ENCODE measurements at places on chromosomes 6 and 20.

- DNase-seq = no peak
These were observed 331.3 kb downstream of the KIF16B start for GRCh38 chr20:16241911-16242310.

- DNase-seq = no peak
These were observed 226.8 kb upstream of the HS3ST5 start for GRCh38 chr6:114569669-114570068.

DNA sequence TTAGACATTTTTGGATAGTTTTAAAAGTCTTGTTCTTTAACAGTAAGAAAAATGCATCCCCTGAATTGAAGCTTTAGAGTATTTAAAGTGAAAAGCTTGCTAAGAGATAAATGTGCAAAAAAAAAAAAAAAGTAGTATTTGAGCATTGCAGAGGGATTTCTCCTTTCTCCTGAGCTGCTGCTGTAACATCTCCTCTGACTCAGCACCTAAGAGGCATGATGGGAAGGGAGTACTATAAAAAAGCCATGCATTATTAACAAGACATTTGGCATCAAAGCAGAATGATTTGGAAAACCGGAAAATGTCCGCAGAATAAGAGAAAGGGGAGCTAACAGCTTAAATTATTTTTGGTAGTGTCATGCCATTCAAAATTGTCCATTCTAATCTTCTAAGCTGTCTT lies 27.9 kb downstream of the B4GALT5 start:
- DNase-seq = no peak

- no peak for DNase-seq
These were observed 77.9 kb upstream of the RALY start for GRCh38 chr20:33915726-33916331.

GRCh38 chr20:23643659-23644058 lies 5.9 kb upstream of the CST3 start:
- no peak for DNase-seq

DNA sequence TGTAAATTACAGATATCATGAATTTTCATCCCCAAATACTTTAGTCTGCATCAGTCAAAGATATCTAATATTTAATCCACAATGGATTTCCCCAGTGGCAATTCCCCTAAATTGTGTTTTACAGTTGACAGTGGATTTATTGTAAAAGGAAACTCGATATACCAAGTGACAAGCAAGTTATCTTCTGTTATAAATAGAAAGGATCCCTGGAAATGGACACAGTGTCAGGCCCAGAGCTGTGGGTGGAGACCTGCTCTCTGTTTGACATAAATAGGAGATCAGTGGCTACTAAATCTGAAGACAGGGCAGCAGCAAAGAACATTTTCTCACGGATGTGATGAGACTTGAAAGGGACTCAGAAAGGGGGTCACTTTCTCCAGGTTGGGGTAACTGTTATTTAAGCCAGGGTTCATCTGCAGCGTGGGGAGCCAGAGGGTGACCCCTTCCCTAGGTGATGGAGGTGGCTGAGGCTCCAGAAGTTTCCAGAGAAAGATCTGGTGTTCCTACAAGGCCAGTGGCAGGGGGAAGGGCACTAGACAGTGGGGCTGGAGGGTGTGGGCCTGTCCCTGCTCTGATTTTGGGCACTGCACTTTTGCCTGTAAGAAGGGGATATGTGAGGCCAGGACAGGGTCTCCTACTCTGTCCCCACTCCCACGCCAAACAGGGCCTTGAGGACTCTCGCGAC lies 12.3 kb upstream of the FAM110A start:
- DNase-seq = no peak

- no peak for DNase-seq
These were observed 26.5 kb upstream of the INSM1 start for GRCh38 chr20:20341371-20341770.

DNA sequence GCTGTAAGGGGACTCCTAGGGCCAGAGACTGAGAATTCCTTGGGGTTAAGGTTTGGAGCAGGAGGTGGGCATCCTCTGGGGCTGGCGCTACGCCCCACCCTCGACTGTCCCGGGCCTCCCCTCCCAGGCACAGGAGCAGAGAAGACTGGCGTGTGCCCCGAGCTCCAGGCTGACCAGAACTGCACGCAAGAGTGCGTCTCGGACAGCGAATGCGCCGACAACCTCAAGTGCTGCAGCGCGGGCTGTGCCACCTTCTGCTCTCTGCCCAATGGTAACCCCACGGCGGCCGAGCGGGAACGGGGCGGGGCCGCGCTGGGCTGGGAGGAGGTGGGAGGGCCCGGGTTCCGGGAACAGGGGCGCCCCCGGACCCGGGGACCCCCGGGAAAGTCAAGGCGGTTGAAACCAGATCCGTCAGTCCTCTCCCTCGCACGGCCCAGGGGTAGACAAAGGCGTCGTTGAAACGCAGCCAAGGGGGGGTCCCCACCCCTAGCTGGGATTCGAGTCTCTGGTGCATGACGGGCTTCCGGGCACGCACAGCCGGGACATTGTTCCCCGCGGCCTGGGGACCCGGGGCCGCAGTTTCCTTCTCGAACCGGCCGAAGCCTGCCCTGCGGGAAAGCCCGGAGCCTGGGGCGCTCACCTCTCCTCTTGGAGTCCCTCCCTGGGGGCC lies 844 bp downstream of the WFDC2 start:
- no peak for DNase-seq

GRCh38 chr6:113860181-113860955 lies 3.2 kb downstream of the MARCKS start:
- DNase-seq = no peak

DNA sequence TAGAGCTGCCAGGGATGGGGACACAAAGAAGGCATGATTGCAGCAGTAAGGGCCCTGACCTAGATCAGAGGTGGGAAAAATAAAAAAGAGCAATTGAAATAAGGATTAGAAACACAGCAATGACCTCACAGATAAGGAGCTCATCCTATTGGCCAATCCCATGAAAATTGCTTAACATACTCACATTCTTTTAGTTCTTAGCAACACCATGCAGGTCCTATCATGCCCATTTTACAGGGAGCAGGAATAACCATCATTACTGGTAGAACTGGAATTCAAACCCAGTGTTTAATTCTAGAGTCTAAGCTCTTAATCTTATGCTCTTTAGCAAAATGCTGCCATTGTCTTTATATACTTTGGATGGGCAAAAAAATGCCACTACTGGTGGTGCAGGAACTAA lies 267.7 kb downstream of the RNF144B start:
- DNase-seq = no peak

GRCh38 chr6:15411766-15412165 lies 165.9 kb downstream of the JARID2 start:
- no peak for DNase-seq

GRCh38 chr6:152669895-152670294 lies 27.8 kb upstream of the MYCT1 start:
- no peak for DNase-seq

DNA sequence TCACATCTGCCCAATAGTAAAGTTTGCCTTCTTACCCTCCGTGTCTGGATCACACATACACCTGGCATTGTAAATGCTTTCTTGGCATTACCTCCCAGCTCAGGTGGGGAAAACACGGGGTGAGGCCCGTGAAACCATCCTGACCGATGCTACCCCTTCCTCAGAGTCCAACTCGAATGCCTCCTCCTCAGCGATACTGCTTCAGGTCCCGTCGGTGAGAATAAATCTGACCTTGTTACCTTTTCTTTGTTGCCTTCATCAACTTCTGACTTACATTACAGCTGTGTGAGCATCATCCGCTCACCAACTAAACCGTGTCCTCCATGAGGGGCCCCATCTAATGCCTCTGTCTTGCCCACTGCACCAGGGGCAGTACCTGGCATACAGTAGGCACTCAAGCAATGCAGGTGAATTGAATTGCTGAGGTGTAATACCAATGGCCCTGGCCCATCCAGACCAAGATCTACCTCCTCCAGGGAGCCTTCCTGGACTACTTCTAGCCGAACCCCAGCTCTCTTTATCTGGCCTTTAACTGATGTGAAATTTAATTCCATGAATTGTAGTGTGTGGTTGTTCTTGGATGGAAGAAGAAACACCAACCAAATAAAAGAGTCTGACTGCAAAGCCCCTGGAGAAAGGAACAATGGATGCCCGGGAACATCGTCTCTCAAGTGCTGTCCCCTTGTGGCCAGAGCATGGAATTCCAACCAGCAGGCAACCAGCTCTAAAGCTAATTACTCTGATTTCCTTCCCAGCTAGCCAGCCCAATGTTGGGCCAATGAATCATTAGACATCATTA lies 141.5 kb downstream of the ANKRD60 start:
- no peak for DNase-seq

- DNase-seq = no peak
These were observed 335.3 kb upstream of the NT5E start for GRCh38 chr6:85114581-85114935.

DNA sequence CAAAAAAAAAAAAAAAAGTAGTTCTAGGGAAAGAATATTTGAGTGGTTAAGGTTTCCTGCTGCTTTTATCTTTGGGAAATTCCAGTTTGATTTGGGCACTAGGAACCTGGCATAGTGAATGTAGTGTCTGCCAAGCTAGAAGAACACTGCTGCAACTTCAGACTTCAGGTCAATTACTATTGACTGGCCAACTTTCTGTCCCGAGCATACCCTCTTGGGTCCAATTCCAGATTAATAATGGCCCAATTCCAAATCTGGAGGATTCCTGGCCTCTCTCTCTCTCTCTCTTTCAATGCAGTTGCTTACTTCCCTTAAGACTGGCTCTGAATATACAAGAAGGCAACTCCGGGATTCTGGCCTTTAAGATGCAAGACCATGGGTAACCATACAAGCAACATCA lies 74.9 kb downstream of the ANKEF1 start:
- no peak for DNase-seq

GRCh38 chr6:170487707-170488329 lies 65.3 kb downstream of the PSMB1 start:
- DNase-seq = no peak

DNA sequence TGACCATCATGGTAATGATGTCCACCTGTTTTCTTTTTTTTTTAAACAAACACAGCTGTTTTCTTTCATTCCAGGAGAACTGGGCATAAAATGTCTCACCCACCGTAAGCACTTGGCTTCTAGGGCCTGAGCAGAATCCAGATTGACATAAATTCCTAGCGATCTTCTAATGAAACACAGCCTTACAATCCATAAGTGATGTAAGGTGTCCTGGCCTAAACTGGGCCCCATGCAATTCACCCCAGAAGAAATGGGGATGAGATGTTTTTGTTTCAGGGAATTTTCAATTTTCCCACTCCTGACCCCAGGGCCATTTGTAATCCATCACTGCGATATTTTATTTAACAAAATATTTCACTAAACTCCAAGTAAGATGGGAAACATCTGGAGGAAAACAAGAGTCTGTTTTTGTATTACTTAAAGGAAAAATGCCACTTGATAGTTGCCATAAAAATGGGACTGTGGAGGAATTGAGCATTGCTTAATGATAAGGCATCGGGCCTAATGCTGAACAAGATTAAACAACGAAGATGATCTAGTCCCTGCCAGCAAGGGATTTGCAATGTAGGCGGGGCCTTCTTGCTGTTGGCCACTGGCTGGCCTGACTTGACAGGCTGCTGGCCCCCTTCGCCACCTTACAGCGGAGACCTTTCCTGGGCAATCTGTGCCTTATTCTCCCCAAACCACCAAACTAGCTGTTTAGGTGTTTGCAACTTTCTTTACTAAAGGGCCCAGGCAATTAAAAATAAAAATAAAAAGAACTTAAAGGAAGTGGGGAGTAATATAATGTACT lies 183.7 kb downstream of the CD109 start:
- DNase-seq = no peak

- DNase-seq = no peak
These were observed 76.1 kb downstream of the RNF182 start for GRCh38 chr6:14000901-14001300.

DNA sequence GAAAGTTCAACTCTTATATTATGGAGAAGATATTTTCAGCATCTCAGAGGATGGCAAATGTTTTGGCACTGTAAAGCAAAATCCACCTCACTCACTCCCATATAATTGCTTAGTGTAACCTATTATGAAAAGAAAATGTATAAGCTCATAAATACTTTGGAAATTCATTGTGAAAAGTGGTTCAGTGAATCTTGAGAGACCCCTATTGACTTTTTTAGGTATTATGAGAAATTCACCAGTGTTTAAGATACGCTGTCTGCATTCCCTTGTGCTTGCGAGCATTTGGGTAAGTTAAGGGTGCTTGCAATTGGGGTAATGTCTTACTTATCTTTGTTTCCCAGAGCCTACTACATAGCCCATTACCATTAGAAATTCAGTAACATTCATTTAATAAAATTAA lies 66.3 kb upstream of the BMP5 start:
- DNase-seq = no peak

DNA sequence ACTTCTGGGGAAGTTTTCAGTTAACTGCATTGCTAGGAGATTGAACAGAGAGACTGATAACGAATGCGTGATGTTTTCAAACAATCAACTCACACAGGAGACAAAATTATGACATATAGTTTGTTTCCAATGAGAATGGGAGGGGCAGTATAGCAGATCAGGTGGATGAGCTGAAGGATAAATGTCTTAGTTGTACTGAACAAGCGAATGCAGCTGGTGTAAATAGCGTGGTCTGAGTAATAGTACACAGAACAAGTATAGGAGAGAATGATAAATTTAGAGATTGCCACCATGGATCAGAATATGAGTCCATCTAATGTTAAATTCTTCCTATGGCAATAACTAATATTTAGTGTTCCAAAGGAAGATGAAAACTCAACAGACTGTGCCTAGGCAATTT lies 858.6 kb downstream of the EYS start:
- DNase-seq = no peak

- DNase-seq = no peak
These were observed 74.6 kb upstream of the TAB2 start for GRCh38 chr6:149242883-149243282.

DNA sequence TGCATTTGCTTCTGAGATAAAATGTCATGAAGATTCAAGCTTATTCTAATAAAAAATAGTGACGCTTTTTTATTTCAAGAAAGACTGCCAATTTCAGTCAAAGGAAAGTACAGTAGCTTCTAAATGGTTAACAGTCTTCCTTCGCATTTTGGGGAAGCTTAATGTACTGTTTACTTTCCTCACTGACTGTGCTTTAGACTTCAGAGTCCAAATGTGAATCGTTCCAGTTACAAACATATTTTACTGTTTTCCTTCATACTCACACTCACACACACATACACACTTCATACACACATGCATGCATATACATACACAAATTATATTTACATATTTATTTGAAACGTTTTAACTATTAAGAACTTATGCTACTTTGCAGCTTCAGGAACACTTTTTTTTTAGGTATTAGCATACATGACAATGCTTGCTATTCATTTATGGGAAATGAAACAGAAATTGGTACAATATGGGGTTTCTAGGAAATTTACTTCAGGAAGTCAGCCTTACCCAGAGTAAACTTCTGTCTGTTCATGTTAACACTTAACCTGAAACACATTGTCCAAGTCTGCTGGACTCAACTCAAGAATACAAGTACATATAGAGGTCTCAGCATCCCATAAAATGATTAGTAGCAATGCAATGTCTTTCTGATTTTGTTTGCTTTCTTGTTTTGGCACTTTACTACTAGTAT lies 145.4 kb downstream of the RPS12 start:
- no peak for DNase-seq

DNA sequence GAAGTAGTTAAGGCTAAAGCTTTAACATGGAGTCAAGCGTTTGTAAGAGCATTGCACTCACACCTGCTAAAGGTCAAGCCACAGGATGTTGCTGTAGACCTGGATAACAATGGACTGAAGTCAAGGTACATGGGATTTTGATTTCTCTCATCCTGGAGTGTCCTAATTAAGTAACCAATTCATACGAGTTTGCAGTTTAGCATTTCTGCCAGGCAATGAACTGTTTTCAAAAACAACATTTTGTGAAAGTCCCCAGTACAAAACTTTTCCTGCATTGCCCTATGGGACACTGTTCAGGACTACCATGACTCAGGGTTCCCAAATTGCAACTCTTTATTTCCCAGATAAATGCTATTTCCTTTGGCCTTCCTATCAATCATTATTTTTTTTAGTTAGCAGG lies 17.4 kb upstream of the SIRPB1 start:
- DNase-seq = no peak

Data from GOT3 (cell line).